ENCODE measurements at places on chromosomes 6 and 20.

- DNase-seq, result peak; percentile 13
Measured at GRCh38 chr20:44053046-44053445, 133.9 kb downstream of the JPH2 start.

DNA sequence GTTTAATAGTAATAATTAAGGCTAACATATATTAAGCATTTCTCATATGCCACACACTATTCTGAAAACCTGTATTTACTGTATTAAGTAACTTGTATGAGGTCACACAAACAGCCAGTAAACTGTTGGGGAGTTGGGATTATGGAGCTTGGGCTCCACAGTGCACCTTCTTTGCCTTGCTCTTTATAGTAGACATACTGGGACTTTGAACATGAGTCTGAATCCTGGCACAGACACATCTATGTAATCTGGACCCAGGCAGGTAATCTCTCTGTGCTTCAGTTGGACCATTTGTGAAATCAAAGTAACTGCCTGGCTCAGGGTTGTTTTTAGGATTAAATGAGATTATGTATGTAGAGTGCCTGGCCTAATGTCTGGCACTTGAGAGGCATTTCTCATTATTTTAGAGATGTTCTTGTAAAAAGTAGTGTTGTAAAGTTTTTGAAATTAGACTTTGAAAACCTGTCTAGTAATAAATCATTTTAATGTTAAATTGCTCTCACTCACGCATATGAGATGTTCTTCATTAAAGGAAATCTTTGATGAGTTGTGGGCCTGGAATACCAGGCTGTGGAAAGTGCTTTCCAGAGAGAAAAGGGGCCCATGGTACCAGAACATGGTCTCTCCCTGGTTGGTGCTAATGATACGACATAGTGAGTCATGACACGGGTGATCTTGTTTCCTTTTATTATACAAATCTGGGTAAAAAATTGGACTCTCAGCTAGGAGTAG, 34.3 kb downstream of the LRRC1 start:
- DNase-seq, result no peak

DNA sequence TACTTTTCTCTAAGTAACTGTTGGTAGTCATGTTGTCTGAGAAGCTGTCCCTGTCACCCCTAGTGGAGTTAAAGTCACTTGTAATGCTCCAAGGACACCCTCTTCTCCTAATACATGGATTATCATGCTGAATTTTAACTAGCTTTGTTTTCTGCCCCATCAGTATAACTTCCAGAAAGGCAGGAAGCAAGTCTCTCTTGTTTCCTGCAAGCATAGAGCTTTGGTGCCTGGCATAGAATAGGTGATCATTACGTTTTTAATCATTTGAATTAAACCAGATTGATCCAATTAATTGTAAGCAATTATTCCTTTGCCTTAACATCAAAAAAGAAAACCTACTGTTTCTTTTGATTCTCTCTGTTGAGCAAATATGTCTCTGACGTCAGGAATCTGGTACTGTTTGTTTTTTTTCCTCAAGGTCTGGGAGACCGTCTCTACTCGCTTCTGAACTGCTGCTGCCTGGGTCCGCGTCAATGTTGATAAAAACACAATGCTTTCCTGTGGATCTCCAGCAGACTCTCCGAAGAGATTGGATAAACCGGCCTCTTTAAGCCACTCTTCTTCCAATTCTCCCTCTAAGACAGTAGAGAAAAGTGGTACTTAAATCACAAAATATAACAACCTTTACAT, 71.8 kb downstream of the ARHGAP18 start:
- DNase-seq, result no peak

DNA sequence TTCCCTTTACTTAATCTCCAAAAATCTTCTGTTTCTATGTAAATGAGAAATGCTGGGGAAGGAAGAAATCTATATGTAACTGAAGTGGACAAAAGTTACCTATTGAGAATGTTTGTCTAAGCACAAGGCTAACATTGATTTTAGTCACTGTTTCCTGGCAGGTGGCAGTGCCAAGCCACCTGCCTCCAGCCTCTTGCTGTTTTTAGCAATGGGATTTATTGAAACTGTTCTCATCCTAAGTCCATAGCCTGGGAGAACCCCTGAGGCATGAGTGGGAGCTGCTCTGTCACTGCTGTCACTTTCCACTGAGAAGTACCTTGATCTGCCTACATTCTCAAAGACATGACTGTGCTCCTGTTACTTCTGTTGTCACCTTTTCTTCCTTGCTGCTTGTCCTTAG, 14.7 kb downstream of the ENPP3 start:
- DNase-seq, result no peak

DNA sequence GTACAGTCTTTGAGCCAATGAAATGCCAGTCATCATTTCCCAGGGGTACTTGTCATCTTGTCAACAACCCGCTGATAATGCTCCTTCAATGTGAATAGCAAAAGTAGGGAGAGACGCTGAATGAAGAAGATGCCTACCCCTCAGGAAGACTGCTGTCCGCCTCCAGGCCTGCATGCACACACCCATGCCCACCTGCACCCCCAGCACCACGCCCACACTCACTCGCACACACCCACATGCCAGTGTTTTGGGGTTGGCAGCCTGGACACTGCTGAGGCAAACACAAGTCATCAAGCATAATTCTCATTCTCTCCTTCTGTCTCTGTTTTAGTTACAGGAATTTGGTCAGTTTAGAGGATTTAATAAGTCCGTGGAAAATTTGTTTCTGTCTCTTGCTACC, 63.6 kb downstream of the SYTL3 start:
- no peak for DNase-seq

GRCh38 chr6:38179300-38179699, 359.8 kb downstream of the ZFAND3 start:
- DNase-seq, result peak; percentile 42

DNA sequence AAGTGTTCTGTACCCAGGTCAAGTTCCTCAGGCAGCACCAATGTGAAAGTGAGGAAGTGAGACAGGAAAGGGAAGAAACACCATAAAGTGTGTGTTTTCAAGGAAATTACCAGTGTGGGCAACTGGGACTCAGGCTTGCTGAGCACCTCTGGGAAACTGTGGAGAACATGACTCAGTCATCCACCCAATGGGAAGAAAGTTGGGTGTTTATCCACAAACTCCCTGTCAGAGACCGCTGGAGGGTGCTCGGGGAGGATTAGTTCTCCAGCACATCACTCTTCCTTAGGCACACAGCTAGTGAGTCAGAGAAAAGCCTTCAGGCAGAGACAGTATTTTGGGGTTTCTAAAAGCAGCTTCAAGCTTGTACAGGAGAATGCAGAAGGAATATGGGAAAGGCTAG, 93.6 kb downstream of the PCSK2 start:
- no peak for DNase-seq

DNA sequence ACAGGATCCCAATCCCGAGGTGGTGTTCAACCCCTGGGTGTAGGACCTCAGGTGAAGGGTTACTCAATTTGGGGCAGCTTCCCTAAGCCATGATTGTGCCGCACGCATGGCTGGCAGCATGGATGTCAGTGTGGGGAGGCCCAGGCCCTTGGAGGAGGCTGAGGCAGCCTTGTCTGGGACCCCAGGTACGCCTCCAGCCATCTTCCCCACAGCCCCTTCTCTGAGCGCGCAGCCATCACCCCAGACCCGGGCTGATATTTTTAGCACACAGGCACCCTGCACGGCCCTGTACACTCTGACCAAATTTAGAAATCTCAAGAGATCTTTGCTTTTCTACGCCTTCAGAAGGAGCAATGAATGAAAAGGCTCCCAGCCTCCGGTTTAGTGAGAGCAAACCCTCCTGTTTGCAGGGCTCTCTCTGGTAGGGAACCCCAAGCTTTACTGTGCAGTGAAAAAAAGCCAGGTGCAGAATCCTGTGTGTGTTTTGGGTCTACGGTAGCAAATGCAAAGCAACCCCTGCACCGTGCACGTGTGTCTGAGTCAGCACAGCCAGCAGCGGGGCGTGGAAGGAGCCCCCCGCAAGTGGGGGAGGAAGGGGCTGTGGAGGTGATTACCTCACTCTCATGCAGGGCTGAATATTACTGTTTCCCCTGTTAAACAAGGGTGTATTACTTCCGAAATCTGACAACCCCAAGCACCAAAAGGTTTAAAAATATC, 44.3 kb downstream of the CTCFL start:
- peak; percentile 26 for DNase-seq

DNA sequence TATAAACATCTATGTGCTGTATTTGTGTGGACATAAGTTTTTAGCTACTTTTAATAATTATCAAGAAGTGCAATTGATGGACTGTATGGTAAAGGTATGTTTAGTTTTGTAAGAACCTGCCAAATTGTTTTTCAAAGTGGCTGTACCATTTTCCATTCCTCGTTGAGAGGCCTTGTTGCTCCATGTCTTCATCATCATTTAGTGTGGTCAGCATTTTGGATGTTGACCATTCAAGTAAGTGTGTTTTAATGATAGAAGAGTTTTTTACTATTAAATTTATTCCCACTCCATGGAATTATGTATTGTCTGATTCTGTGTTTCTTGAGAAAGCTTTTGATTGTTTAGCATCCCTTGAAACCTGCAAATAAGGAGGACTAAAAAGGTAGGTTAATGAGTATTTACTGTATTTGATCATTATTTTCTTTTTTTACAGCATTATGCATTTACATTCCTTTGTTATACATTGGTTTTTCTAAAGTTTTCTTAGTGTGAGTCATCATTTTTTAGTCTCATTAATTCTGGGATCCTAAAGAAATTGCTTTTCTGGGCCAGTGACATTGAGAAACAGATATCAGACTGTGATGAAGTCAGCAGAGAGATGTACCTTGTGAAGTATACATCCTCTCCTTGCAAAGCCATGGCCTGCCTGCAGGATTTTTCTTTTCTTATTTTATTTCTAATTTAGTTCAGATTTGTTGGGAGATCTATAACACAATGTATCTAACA, 312.8 kb upstream of the PTCHD4 start:
- no peak for DNase-seq

DNA sequence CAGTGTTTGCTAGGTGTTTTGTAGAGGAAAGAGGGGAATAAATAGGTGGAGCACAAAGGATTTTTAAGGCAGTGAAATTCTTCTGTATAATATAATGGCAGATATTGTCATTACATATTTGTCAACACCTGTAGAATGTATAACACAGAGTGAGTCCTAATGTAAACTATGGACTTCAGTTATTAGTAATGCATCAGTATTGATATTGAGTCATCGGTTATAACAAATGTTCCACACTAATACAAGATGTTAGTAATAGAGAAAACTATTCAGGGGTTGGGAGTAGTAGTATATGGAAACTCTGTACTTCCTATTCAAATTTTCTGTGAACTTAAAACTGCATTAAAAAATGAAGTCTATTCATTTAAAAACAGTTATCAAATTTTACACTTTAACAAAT, 299.2 kb downstream of the UBE3D start:
- DNase-seq, result no peak

GRCh38 chr20:41475503-41475902, 108.9 kb upstream of the EMILIN3 start:
- no peak for DNase-seq

DNA sequence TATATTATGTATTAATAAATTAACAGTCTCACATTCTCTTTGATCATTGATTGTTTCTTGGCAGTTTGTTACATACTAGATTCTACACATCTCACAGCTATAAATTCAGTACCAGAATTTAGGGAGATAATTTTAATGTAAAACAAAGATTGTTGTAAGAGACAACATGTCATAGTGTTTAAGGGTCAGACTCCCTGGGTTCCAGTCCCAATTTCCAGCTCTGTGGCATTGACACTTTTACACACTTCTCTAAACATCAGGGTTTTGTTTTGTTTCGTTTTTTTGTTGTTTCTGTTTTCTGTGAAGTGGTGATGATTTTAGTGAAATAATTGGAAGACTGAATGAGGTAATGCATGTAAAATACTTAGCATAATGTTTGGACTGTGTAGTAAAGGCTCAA, 19.9 kb downstream of the ADGRB3 start:
- DNase-seq, result no peak

GRCh38 chr6:26286168-26286877, 78.7 kb upstream of the BTN3A2 start:
- peak; percentile 85 for DNase-seq

DNA sequence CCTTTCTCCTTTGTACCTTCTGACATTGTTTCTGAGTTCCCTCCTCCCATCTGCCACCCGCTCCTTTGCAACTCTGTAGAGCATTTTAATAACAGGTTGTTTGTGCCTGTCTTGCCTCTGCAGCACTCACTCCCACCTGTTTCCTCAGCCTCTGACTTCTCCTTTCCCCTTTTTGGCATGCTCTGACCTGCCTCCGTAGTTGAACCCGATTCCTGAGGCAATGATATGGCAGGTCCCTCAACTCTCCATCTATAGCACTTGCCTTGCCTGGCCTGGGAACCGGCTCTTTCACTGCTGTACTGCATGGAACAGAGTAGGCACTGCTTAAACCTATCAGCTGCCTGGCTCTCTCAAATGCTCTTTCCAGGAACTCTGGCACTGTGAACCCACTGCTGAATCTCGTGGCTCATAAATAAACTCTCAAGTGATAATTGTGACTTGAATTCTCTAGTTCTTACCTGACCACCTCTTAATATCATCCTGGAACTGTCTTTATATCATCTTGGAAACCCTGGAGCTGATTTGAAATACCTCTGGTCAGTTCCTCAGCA, 50.3 kb downstream of the UTRN start:
- DNase-seq, result no peak

DNA sequence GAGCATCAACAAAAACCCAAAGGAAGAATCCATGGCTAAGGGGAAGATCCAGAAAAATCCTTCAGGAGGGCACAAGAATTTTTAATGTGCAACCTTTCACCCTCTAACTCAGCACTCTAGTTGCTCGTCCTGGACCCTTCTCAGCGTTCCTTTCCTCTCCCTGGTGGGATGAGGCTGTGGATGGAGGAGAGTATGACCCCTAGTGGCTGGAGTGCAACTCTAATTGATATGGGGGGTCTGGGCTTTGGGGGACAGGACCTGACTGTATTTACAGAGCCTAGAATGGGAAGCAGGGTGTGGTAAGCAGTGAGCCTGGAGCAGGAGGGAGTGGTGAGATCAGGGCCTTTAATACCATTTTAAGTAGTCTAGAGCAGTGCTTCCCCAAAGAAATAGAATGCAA, 83.9 kb upstream of the CEP85L start:
- DNase-seq, result no peak

DNA sequence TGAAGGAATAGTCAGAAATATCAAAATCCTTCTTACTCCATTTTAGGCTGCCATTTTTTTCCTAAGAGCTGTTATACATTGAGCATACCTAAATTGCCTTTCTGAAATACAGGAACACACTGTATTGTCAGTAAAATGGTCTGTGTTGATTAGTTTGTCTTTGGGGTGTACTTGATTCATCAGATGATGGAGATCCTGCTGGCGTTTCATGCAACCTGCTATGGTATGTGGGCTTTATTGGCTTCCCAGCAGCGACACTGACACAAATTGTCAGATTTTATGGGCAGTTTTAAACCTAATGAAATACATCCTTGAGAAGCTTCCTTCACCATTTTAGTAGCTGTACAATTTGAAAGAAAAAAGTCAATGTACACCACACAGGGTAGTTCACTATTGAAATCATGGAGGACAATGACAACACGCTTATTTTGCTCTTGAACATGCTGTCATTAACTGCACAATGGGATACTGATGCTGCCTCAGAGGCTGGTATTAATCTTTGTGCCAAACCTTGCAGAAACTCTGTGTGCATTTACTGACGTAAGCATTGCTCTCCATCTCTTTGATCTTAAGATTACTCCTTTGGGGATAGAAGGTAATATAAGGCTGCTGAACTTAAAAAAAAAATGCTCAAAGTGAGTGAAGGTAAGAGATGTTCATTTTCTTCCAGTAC, 124.9 kb downstream of the LAMA2 start:
- no peak for DNase-seq

- no peak for DNase-seq
Measured at GRCh38 chr20:58666702-58667101, 15.6 kb downstream of the STX16 start.

Data from sciatic nerve (tissue), 2 donors.